ENCODE measurements at places on chromosomes 5 and 9. TPM values are rescaled to one million over a fixed set of nuclear protein-coding genes. Genes with fewer than 3 reads are reported as not detected.

- DNase-seq = no peak
Measured at GRCh38 chr5:52504584-52505240, 283.0 kb upstream of the ITGA1 start.

ACTBL2 gene
- 3.1 TPM for total RNA-seq

- DNase-seq = peak; percentile 14
Measured at GRCh38 chr5:111682121-111682520, 74.9 kb downstream of the NREP start.

SOHLH1 gene
- total RNA-seq = not detected

DNA sequence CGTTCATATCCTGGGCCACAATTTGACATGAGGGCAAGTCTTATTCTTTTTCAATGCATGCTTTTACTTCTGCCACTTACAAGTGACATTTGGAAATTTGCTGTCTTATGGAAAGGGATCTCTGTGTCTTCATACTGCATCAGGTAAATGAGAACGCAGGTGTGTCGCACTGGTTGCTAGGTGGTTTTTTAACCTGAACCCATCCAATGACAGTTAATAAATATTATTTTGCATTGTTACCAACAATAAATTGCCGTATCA is 1.1 kb downstream of the ADAMTS16 start:
- DNase-seq = no peak

GRCh38 chr9:121699571-121700164 is 48.2 kb downstream of the DAB2IP start:
- peak; percentile 17 for DNase-seq

DNA sequence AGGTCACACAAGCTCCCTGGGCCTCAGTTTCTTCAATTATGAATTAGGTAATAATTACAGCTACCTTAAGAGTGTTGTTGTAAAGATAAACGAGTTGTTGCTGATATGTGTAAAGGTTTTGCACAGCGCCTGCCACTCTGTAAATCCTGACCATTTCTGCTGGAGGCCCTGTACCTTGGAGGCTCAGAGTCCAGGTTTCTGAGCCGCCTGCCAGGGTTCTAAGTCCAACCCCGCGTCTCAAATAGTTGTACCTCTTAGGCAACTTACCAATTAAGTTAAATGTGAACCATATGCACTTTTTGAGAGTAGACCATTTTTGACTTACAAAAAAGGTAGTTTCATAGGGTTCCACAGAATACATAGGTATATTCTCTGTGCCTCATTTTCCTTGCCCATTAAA is 156.8 kb upstream of the KLF9 start:
- DNase-seq = no peak

- no peak for DNase-seq
Measured at GRCh38 chr5:40651201-40651600, 28.5 kb upstream of the PTGER4 start.

GRCh38 chr5:59795141-59795540 is 98.4 kb downstream of the PDE4D start:
- no peak for DNase-seq

- DNase-seq = no peak
Measured at GRCh38 chr9:88789785-88790184, 201.5 kb upstream of the S1PR3 start.

RANBP17 gene
- total RNA-seq = 197 TPM

GRCh38 chr5:2754581-2755075 is 3.2 kb upstream of the IRX2 start:
- DNase-seq = no peak

GRCh38 chr9:70924895-70925547 is 196.4 kb downstream of the TRPM3 start:
- peak; percentile 73 for DNase-seq

- no peak for DNase-seq
Measured at GRCh38 chr5:39757131-39757530, 332.4 kb upstream of the DAB2 start.

GRCh38 chr9:96158909-96159575 is 142.9 kb downstream of the HSD17B3 start:
- DNase-seq = no peak

- DNase-seq = peak; percentile 69
Measured at GRCh38 chr5:163631856-163632255, 126.4 kb downstream of the MAT2B start.

SV2C gene
- total RNA-seq = 1.2 TPM

HSPA9 gene
- 98.5 TPM for total RNA-seq

- DNase-seq = no peak
Measured at GRCh38 chr5:36610621-36611020, 4.2 kb downstream of the SLC1A3 start.

DNA sequence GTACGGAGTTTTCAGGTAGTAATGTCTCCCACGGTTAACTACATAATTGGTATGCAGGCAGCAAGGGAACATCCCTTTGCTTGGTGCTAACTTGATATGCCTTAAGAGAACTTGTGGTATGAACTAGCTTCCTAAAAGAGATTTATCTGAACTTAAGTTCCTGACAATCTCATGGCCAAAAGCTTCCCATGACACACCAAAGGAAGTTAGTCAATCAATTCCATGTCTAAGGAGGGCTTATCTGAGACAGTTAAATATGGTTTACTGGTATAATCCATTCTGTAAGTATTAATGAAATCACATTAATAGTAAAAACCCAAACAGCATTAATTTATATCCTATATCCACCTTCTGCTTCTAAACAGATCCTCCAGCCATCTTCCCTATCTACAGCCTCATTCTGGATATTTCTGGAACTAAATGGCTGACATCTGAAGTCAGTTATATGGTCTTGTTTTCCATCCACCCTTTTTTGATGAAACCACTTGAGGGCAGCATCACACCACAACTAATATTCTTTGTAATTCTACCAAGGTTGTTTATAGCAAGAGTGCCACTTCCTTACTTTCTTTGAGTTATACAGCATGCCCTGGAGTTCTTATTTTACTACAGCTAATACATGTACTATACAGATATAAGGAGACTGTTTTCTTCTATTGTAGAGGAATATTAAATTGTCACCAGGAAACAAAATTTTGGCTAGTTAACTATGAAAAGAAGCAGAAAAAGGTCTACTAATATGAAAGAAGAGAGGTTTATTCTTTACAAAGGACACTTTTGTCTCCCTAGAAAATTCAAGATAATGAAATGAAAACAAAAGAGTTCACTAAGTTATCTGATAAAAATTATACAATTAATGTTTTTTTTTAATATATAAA is 34.7 kb downstream of the SHOC1 start:
- DNase-seq = peak; percentile 91

MSX2 gene
- 8.2 TPM for total RNA-seq

DNA sequence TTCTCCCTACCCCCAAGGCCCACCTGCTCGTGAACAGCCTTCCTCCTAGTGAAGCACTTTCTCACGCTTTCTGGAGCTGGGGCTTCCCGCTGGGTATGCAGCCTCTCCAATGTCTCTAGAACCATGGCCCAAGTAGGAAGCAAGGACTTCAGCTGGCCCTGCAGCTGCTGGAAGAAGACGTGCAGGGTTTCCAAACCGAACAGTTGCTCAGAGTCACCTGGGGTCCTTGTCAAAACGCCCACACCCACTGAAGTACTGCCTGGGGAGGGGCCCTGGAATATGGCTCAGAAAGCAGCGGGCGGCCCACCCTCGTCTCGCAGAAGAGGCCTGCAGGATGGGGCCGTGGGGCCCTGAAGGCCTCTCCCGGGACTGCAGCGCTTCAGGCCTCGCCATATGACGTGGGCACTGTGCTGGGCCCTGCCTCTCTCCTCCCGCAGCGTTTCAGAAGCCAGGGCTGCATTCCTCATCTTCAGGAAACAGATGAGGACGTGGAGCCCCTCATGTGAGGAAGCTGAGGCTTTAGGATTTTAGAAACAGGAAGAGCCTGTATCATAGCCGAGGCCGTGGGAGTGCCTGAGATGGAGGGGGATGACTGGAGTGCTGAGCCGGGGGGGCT is 116.0 kb upstream of the LMX1B start:
- DNase-seq = peak; percentile 66

DNA sequence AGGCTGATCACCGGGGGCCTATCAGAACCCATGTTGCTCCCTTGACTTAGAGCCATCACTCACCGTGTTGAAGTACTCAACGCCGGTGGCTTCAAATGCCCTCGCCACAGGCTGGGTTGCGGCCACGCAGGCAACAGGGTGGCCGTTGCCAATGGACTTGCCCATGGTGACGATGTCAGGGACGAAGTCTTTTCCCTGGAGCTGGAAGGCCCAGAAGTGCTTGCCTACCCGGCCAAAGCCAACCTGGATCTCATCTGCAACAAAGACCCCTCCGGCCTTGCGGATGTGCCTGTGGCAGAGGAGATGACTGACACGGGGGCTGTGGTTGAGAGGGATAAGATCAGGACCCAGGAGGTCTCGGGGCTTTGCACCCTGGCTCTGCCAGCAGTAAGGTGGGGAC is 10.3 kb downstream of the PHYKPL start:
- DNase-seq = no peak

GBGT1 gene
- 18.3 TPM for total RNA-seq

DNA sequence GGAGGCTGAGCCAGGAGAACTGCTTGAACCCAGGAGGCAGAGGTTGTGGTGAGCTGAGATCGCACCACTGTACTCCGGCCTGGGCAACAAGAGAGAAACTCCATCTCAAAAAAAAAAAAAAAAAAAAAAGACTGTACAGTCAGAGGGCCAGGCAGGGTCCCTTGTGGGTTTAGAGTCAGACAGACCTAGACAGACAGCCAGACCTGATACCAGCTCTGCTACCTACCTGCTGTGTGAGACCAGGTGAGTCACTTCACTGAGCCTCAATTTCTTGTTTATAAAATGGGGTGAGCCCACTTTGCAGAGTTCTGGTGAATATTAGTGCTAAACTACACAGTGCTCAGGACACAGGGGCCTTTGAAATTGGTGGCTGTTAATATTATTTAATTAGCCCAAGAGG is 19.7 kb downstream of the TRIM14 start:
- no peak for DNase-seq

- no peak for DNase-seq
Measured at GRCh38 chr9:567128-567746, 274.3 kb upstream of the DMRT1 start.

- no peak for DNase-seq
Measured at GRCh38 chr5:133469252-133469651, 143.1 kb downstream of the FSTL4 start.

- DNase-seq = peak; percentile 47
Measured at GRCh38 chr9:2159521-2160454, 144.6 kb downstream of the SMARCA2 start.

DNA sequence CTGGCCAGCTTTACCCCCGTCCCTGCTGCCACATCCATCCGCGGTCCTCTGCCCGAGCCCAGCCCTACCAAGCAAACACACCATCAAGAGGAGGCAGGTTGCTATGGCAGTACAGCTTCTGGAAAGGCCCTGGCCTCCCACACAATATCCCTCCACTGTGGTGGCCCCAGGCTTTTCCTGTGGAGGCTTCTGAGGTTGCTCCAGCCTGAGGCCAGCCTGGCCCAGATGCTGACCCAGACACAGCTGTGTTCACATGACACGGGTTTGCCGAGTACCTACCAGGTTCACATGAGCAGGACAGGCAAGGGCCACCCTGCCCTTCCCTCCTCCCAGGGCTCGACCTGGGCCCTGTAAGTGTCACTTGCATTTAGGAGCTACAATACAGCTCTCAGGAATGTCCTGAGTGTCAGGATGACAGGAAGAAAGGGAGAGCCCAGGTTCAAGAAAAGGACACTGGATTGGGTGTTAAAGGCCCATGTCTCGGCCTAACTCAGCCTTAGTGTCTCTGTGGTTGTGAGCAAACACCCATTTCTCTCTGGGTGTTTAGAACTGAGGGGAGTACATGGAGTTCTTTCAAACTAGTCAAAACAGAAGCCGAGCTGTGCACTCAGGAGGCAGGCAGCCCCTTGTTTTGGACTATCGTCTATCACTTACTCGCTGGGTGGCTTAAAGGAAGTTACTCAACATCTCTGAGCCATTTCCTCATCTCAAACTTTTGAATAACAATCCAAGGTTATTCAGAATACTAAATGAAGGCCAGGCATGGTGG is 40.2 kb downstream of the NAIF1 start:
- no peak for DNase-seq

- DNase-seq = no peak
Measured at GRCh38 chr9:130693101-130693425, 517 bp upstream of the EXOSC2 start.

SPATA9 gene
- 3.9 TPM for total RNA-seq

QSOX2 gene
- 3.1 TPM for total RNA-seq

TMEM174 gene
- 4.3 TPM for total RNA-seq

GRCh38 chr5:18797222-18797621 is 1163.0 kb downstream of the TAF11L14 start:
- no peak for DNase-seq

MRPL36 gene
- total RNA-seq = 18.8 TPM

- DNase-seq = no peak
Measured at GRCh38 chr9:129637673-129638439, 4.1 kb downstream of the ASB6 start.

- no peak for DNase-seq
Measured at GRCh38 chr9:76629205-76629990, 134.8 kb upstream of the PCA3 start.

DNA sequence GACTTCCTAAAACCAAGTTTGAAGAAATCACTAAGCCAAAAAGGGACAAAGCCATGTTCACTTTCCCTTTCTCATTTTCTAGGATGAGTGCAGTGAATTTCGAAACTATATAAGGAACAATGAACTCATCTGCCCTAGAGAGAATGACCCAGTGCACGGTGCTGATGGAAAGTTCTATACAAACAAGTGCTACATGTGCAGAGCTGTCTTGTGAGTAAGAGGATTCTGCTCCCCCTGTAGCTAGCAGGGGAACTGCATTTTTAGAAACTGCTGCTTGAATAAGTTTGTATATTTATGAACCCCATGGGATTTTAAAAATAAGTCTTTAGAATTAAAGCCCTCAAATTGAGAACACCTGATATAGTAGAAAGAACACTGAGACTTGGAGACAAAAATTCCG is 42.7 kb upstream of the SPINK14 start:
- DNase-seq = no peak

FBXO38 gene
- 79.4 TPM for total RNA-seq

DNA sequence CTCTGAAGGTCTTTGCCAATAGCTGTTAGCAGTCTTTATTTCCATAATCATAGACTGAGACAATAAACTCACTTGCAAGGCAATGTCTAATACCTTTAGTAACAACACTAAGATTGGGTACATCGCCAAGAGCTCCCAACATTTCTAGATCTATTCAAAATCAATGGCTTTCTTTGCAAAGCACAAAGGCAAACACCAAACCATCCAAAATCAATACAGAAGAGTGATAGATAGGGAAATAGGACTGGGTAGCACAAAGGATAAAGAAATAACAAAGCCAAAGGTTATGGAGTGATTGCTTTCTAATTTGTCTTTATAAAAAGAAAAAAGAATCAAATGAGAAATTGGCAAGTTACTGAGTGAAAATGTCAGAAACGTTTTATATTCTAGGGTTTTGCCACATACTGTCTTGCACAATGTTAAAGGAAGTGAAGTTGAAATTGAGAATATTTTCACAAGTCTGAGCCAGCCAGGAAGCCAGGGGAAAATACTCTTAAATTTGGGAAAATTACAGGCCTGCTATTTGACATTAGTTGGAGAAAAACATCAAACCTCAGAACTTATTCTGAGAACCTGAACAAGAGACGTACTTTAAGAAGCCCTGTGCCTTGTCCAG is 53.3 kb upstream of the LHFPL2 start:
- no peak for DNase-seq

NPM1 gene
- 2,545 TPM for total RNA-seq

GRCh38 chr5:178464431-178465048 is 125.7 kb downstream of the COL23A1 start:
- no peak for DNase-seq

All from umbilical cord (tissue), 2 donors.